Activated CD4-positive, alpha-beta T cell treated with anti-CD3 and anti-CD28 coated beads, Interleukin-2, amount 10 ng/mL, durations not matched to agents 24 days and 14 days (primary cell): ENCODE measurements at places on chromosomes 11 and 22.

DNA sequence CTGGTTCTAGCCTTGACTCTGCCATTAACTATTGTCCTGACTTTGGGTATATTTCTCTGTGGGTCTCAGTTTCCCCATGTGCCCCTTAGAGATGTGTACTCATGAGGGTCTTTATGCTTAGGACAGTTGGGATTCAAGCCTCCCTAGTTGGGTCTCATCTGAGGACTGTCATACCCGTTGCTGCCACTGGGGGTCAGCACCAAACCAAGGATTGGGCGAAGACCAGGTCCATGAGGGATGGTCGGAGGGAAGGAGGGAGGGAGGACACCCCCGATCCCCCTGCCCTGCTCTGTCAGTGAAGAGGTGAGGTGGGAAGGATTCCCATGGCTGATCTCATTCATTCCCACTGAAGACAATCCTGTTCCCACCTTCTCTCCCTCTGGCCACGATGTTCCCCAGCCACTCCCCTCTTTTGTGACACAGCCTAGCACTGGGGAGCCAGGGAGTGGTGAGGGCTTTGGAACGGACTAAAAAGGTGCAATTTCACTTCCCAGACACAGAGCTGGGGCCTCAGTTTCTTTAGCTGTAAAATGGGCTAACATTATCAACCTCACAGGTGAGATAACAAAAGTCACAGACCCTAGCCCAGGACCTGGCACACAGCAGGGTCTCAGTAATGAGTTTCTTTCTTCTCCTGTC lies 12.4 kb upstream of the KLHL35 start:
- peak; percentile 92 for DNase-seq

DNA sequence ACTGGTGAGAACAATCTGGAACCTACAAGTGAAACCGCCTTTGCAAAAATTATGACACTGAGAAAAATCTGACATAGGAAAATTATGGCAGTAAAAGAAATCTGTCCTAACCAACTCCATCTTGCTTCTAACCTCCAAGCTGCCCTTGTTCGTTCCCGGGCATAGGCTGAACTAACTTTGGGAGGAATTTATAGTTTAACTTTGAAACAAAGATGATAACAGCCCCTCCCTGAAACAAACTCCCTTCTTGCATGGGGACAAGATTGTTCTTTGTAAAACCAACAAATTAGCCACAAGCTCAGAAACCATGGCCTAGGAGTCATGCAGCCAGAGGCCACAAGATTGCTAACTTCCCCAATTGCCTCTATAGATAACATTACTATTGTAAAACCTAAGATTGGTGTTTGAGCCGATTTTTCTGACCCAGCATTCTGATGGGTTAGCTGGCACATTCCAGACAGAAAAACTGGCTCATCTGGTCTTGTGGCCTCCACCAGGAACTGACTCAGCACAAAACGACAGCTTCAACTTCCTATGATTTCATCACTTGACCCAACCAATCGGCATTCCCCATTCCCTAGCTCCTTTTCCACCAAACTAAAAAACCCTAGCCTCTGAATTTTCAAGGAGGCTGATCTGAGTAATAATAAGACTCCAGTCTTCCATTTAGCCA lies 3.6 kb upstream of the CCDC81 start:
- DNase-seq = no peak

- no peak for DNase-seq
Observed at GRCh38 chr11:26665946-26666345, 55.9 kb downstream of the SLC5A12 start.

GRCh38 chr22:22818861-22819855 lies 68.5 kb upstream of the IGLL5 start:
- DNase-seq = peak; percentile 89

DNA sequence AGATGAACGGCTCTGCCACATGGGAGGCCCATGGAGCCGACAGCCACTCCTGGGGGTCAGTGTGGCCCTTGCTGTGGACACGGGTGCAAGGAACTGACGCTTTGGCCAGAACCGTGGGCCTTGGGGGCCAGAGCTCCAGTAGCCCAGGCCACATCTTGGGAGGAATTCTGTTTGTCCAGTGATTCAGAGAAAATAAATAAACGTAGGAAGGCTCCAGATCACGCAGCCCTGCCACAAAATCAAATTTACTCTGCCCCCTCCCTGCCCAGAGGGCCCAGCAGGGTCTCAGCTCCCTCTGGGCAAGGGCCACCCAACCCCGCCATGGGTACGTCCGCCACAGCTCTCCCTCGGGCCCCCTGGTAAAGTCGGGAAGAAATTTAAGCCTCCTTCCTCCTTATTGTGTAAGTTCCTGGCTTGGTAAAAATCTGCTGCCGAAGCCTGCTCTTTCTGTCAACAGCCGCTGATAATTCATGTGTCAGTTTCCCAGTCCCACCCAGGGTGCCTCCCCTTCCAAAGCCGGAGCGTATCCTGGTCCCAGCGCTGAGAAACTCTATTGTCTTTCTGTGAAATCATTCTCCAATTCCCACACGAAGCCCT lies 6.9 kb upstream of the MUC5AC start:
- DNase-seq = no peak

- DNase-seq = no peak
Observed at GRCh38 chr11:131074573-131074972, 158.3 kb upstream of the SNX19 start.

GRCh38 chr11:118151431-118151830 lies 1.2 kb downstream of the SCN4B start:
- no peak for DNase-seq

GRCh38 chr11:65329944-65330403 lies 3.7 kb upstream of the DPF2 start:
- peak; percentile 94 for DNase-seq

- DNase-seq = no peak
Observed at GRCh38 chr22:17264321-17265052, 45.3 kb upstream of the ADA2 start.

DNA sequence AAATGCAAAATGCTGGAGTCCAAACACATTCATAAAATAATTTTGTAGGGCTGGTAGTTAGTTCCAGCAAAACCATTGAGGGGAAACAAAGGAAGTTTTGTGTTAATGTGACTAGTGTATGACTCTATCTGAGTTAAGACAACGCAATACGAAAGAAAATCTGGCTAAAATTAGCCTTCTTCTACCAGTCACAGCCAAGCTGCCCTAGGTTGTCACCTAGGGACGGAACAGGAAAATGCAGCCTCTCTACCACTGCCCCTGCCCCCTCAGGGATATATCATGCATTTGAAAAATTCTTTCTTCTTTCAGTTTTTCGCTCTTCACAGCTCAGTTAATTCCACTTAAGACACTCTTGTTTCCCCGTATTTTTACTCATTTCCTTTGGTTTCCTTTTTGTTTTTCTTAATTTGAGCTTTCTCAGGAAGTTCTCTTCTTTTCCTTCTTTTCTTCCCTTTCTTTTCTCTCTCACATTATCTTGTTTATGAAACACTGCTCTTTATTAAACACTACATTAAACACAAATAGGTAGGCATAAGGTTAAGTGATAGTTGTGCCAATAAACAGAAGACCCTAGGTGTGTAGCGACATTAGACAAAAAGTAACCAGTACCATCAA lies 30.6 kb downstream of the KIRREL3 start:
- DNase-seq = no peak

GRCh38 chr11:95375886-95376285 lies 144.9 kb upstream of the SESN3 start:
- no peak for DNase-seq

- peak; percentile 65 for DNase-seq
Observed at GRCh38 chr11:43943931-43944751, 1.7 kb downstream of the C11orf96 start.

DNA sequence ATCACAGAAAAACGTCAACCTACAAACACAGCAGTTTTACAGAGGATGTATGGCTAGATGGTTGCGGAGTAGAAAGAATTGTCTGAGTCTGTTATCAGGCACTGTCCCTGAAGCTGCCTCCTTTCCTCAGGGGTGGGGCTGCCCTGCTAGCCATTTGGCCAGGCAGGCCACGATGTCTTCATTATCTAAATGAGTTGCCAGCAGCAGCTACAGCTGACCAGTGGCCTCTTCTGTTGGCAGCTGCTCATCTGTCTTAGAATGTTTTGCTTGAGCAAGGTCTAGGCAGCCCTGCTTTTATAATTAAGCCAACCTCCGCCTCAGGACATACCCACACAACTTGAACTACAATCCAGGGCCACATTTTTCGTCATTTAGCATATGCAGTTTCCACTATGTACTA lies 17.5 kb downstream of the SLC6A5 start:
- no peak for DNase-seq

DNA sequence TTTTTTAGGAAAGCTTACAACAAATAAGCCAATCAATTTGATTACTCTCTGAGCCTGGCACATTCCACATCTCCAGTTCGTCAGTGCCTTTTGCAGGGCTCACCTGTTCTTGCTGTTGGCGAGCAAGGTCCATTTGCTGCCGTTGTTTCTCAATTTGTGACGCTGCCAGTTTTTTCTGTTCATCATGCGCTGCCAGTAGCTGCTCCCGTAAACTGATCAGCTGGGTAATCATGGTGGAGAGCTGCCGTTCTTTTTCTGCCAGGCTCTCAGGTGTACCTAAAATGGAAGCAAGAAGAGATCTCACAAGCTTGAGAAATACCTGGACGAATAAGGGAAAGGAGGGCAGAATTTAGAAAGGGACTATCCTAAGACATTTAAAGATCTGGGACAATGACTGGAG lies 169.7 kb downstream of the SOX6 start:
- no peak for DNase-seq

GRCh38 chr22:27682437-27682836 lies 119.1 kb downstream of the MN1 start:
- no peak for DNase-seq

DNA sequence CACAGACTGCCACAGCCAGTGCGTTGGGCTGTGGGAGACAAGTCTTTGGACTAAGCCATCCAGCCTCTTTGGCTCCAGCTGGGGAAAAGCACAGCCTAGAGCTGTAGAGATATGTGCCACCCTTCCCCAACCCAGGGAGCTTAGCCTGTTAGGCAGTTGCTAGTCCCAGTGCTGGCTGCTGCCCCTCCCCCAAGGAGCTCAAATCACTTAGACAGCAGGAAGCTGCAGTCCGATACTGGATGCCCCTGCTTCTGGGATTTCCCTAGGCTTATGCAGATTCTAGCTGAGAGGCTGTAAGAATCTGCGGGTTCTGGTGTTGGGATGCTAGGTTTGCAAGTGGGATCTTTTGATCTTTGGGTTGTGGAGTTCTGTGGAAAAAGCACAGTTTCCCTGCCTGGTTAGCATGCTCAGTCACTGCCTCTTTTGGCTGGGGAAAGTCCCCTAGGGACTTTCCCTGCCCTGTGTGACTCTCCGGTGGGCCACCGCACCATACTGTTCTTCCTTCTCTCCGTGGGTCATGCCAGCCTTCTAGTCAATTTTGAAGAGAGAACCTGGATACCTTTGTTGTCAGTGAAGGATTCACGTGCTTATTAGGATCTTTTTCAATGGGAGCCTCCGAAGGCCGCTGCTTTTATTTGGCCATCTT lies 792.0 kb downstream of the KCNA4 start:
- no peak for DNase-seq

GRCh38 chr11:86174101-86175046 lies 70.2 kb upstream of the EED start:
- no peak for DNase-seq

DNA sequence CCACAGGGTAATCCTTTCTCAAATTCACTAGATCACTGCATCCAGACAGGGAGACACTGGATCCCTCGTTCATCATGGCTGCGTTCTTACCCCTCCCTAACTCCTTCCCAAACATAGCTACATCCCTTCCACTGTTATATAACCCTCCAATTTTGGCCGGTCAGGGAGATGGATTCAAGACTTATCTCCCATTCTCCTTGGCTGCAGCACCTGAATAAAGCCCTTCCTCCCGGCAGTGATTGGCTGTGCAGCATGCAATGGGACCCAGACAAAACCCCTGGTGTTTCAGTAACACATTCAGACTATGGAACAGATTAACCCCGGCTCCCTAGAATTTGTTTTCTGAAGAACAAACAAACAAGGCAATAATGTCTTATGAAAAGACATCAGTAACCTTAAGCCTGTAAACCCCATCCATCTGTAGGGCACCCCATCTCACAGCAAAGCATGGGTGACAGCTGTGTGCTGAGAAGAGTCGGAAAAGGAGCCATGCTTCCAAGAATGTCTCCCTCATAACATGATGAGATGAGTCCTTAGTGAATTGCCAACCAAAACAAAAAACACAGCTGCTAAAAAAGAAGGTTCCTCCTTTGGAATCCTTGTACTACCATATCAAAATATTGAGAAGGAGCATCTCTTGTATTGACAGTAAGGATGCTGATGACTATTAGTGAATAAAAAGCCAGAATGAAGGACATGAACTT lies 5.0 kb downstream of the MIF start:
- no peak for DNase-seq

DNA sequence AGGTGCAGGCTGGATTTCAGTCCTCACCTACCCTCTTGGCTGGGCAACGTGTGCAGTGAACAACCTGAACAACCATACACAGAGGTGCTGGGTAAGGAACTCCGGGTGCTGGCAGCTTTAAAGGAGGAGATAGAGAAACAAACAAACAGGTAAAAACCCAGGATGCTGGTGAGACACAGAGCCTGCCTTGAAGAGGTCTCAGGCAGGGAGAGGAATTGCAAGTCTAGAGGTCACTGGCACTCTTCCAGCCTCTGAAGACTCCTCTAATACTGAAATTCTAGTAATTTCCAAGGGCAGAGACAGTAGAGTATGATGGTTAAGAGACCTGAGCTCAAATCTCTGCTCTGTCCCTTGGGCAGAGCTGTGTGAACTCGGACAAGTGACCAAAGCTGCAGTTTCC lies 192.5 kb downstream of the CEP164 start:
- no peak for DNase-seq
